Stimulated activated CD4-positive, alpha-beta T cell treated with anti-CD3 and anti-CD28 coated beads, Interleukin-15, amount 100 ng/mL, for 1 hour (primary cell): ENCODE measurements at places on chromosomes 16 and 17.
A peak's percentile ranks its signal among the peaks of the same experiment; 100 is the strongest.

DNA sequence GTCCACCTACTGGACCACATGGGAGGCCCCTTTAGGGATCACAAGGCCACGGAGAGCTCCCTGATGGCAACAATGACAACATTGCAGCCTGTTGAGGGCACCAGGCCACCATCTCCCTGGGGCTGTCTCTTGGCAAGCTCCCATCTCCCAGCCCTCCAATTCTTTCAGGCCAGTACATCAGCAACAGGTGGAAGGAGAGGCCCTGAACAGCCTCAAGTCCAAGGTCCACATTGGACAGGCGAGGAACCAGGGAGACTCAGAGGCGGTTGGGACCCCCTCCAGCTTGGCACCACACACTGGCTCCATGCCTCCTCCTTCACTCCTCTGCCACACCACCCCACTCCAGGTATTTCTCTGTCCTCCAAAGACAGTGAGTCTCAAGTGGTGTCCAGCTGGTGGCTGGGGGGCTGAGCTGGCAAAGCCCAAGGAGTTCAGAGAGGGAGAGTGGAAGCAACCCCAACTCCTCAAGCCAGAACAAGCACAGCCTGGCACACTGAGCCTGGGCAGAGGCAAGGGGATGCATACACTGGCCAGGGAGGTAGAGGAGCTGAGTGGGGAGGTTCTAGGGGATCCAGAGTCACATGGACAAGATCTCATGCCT, 1.3 kb upstream of the ACAP1 start:
- DNase-seq: no peak

DNA sequence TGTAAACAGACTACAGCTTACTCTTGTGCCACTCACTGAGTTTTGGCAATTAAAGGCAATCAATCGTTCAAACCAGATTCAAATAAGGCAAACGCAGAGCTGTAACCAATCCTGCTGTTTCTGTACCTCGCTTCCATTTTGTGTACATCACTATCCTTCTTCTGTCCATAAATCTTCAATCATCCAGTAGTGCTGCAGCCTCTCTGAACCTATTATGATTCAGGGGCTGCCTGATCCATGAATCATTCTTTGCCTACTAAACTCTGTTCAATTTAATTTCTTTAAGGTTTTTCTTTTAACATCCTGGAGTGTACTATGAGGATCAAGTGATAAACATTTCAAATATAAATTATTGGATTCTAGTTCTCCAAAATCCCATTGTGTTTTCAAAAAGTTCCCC, 93.9 kb downstream of the CEP112 start:
- no peak for DNase-seq

- peak; percentile 65 for DNase-seq
Measured at GRCh38 chr17:49407981-49408501, 6.6 kb downstream of the PHB1 start.

DNA sequence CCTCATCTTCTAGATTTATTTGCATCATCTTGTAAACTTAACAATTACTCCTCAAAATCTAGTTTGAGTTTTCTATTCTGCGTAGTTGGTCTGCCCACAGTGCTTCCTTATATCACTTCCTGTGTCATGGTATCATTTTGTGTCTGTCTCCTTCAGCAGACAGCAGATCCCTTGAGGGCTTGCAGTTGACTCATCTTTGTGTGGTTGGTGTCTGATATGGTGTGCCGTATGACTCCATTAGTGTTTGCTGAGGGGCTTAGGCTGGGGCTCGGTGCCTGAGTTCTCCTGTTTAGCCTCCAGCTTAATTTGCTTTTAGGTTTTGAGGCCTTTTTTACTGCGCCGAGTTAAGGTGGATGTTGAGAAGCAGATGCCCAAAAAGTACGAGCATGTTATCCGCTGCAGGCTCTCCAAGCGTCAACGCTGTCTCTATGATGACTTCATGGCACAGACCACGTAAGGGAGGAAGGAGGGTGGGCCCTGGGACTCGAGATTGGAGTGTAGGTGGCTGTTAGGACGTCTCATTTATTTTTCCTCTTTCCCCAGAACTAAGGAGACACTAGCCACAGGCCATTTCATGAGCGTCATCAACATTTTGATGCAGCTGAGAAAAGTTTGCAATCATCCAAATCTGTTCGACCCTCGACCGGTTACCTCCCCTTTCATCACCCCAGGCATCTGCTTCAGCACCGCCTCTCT, 16.9 kb downstream of the SRCAP start:
- DNase-seq: no peak

GRCh38 chr17:38745545-38745944, 2.6 kb downstream of the PCGF2 start:
- no peak for DNase-seq

- no peak for DNase-seq
Measured at GRCh38 chr17:65072660-65073071, 16.1 kb upstream of the GNA13 start.

DNA sequence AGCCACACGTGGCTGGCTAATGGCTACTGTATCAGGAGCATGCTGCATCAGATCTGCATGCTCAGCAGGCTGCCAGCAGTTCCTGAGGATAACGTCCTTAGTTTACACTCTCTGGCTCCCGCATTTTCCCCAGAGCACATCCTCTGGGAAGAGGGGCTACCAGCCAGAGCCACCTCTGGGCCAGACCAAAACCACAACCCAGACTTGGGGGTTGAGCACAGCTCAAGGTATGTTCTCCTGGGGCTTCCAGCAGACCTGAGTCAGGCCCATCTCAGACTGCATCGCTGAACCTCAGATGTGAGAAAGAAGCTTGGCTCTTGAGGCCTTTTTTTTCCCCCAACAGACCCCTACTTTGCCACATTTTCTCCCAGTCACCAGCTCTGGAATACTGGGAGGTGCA, 23.7 kb upstream of the WSCD1 start:
- DNase-seq: no peak
